ENCODE measurements at places on chromosomes 5 and 9.

DNA sequence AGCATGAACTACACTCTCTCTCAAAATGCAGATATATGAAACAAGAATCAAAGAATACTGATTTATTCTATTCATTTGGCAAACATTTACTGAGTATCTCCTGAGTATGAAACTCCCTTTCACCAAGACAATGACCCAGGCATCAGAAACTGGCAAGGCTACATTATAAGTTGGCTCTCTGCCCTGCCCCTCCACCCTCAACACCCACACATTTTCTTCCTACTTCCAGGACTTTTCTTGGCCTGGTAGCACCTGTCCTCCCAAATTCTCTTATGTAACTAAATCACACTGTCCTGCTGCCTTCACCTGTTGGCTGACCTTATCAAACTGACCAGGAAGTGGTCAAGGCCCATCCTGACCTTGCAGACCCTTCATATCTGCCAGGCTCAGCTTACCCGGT is 3.5 kb downstream of the RASEF start:
- no peak overlapping the region for H3K4me3 ChIP-seq
- DNase-seq = no peak
- H3K27ac ChIP-seq = no peak overlapping the region
- peaks cover 32% of the 10 kb centered on the region for H3K4me1 ChIP-seq
- H3K36me3 ChIP-seq = peaks cover 24% of the 10 kb centered on the region

DNA sequence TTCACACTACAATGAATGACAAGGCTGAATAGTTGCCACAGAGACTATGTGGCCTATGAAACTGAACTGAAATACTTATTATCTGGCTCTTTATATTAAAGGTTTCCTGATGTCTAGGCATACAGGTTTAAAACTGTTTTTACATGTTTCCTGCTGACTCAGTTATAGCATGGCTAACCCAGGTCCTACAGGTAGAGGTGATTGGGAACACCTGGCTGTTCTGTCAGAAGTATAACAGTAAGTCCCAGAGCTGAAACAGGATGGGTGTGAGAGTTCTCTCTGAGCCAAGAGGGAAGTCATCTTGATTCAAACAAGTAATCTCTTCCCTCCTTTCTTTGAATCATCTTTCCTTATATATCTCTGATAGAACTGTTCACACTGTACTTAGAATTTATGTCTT is 4.9 kb upstream of the ADGRV1 start:
- no peak overlapping the region for H3K4me3 ChIP-seq
- H3K36me3 ChIP-seq = no peaks in the 10 kb centered on the region
- no peak for DNase-seq
- H3K27ac ChIP-seq = no peak overlapping the region

DNA sequence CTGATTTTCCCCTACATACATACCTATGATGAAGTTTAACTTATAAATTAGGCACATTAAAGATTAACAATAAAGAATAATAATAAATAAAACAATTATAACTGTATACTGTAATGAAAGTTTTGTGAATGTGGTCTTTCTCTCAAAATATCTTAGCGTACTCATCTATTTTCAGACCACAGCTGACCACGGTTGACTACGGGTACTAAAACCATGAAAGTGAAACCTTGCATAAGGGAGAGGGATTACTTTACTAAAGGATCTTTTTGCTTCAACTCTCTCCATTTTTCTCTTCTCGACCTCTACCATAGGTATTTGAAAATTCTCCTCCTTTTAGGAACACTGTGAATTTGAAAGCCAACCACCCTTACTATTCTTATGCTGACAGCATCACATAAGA is 475.5 kb downstream of the CETN3 start:
- H3K4me1 ChIP-seq = peaks cover 4% of the 10 kb centered on the region
- no peak for DNase-seq
- peaks cover 10% of the 10 kb centered on the region for H3K27me3 ChIP-seq
- H3K27ac ChIP-seq = no peak overlapping the region
- no peak overlapping the region for H3K4me3 ChIP-seq

GRCh38 chr5:95241161-95241560 is 43.7 kb downstream of the MCTP1 start:
- H3K27ac ChIP-seq = no peak overlapping the region
- H3K4me1 ChIP-seq = no peaks in the 10 kb centered on the region
- H3K27me3 ChIP-seq = no peaks in the 10 kb centered on the region
- DNase-seq = no peak
- H3K4me3 ChIP-seq = no peak overlapping the region
- H3K36me3 ChIP-seq = no peaks in the 10 kb centered on the region

- no peaks in the 10 kb centered on the region for H3K4me1 ChIP-seq
- H3K4me3 ChIP-seq = no peak overlapping the region
Measured at GRCh38 chr5:80516826-80517225, 28.9 kb downstream of the FAM151B start.

- DNase-seq = no peak
- H3K27me3 ChIP-seq = no peaks in the 10 kb centered on the region
- H3K4me3 ChIP-seq = no peak overlapping the region
- no peaks in the 10 kb centered on the region for H3K36me3 ChIP-seq
- H3K27ac ChIP-seq = peak overlapping the region; percentile 93
- peaks cover 12% of the 10 kb centered on the region for H3K4me1 ChIP-seq
Measured at GRCh38 chr9:137195525-137196220, 4.9 kb downstream of the TPRN start.

GRCh38 chr9:129250786-129251185 is 72.7 kb upstream of the IER5L start:
- H3K27me3 ChIP-seq = peaks cover 20% of the 10 kb centered on the region

DNA sequence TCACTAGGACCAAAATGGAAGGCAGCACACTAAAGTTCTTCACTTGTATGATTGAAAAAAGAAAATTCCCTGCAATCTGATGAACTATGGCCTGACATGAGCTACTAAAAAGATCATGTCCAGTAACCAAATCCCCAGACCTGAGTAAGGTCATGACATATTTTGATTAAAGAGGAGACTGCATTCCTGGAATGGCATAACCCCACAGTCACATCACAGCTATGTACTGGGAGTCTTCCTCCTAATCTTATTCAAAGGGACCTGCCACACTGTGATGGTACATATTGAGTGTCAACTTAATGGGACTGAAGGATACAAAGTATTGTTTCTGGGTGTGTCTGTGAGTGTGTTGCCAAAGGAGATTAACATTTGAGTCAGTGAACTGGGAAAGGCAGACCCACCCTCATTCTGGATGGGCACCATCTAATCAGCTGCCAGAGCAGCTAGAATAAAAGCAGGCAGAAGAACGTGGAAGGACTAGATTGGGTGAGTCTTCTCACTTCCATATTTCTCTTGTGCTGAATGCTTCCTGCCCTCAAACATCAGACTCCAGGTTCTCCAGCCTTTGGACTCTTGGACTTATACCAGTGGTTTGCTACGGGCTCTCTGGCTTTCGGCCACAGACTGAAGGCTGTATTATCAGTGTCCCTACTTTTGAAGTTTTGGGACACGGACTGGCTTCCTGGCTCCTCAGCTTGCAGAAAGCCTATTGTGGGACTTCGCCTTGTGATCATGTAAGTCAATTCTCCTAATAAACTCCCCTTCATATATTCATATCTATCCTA is 345.0 kb downstream of the TMEM38B start:
- DNase-seq = no peak
- H3K36me3 ChIP-seq = no peaks in the 10 kb centered on the region
- H3K27me3 ChIP-seq = no peaks in the 10 kb centered on the region

- peaks cover 7% of the 10 kb centered on the region for H3K27me3 ChIP-seq
- no peak for DNase-seq
- no peaks in the 10 kb centered on the region for H3K36me3 ChIP-seq
- no peaks in the 10 kb centered on the region for H3K4me1 ChIP-seq
- no peak overlapping the region for H3K4me3 ChIP-seq
Measured at GRCh38 chr5:127330116-127330515, 39.5 kb downstream of the MEGF10 start.

- DNase-seq = no peak
- H3K4me3 ChIP-seq = no peak overlapping the region
- peaks cover 2% of the 10 kb centered on the region for H3K36me3 ChIP-seq
Measured at GRCh38 chr5:107257885-107258520, 412.7 kb downstream of the EFNA5 start.

GRCh38 chr9:6887051-6887450 is 129.3 kb downstream of the KDM4C start:
- no peaks in the 10 kb centered on the region for H3K27me3 ChIP-seq
- no peak for DNase-seq
- H3K27ac ChIP-seq = no peak overlapping the region

DNA sequence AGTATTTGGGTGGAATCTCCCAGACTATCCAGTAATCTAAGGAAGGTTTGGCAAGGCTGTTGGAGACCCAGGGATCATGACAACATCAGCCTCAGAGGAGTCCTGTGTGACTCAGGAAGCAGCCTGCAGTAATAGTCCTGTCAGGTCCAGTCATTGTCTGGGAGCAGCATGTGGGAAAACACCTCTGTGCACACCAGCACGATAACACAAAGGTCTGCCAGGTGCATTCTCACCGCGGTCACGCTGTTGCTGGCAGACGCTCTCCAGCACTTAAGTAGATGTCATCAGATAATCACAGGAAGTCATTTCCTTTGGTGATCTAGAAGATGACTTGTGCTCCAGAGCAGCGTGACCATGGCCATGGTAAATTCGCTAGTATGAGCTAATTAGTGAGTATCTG is 99.2 kb upstream of the IQGAP2 start:
- H3K36me3 ChIP-seq = no peaks in the 10 kb centered on the region
- no peak overlapping the region for H3K27ac ChIP-seq
- DNase-seq = no peak
- H3K27me3 ChIP-seq = peaks cover 23% of the 10 kb centered on the region
- H3K4me3 ChIP-seq = no peak overlapping the region

DNA sequence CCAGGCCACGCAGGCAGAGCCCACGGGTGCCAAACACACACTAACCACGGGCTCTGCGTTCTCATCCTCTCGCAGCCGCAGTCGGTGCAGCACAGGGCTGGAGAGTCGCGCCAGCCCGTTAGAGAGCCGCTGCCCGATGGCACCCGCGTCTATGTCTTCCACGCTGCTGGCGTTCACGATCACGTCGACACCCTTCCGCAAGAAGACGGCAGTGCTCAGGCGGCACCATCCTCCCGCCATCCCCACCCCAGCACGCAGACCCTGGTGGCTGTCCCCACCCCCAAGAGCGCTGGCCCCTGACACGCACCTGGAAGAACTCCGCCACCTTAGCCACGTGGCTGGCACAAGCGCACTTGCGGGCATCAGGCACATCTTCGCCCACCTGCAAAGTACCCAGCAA is 6.0 kb downstream of the DBN1 start:
- no peak overlapping the region for H3K4me3 ChIP-seq
- no peaks in the 10 kb centered on the region for H3K27me3 ChIP-seq
- H3K27ac ChIP-seq = peak overlapping the region; percentile 52
